Activated CD8-positive, alpha-beta memory T cell treated with anti-CD3 and anti-CD28 coated beads for 1 hour (primary cell): ENCODE measurements at places on chromosomes 16 and 17.

DNA sequence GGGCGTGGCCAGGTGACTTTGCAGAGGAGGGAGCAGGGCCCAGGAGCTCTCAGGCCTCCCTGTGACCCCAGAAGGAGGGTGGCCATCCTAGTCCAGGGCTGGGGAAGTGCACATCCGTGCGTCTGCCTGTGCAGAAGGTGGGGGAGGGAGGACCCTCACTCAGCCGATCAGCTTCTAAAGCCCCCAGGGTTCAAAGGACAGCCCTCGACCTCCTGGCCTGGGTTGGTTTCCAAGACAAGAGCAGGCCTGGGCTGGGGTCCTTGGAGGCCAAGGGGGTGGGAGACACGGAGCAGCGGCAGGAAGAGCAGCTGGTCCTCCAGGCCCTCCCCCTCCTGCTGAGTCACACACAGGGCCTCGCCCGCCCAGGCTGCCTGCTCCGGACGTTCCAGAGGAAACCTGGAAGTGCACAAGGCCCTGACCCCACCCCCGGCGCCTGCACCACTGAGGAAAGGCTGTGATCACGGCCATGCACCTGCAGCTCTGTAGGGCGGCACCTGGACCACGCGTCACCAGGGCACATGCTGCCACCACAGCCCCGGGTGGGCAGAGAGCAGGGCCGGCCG is 67.1 kb upstream of the ZNF469 start:
- DNase-seq = no peak

DNA sequence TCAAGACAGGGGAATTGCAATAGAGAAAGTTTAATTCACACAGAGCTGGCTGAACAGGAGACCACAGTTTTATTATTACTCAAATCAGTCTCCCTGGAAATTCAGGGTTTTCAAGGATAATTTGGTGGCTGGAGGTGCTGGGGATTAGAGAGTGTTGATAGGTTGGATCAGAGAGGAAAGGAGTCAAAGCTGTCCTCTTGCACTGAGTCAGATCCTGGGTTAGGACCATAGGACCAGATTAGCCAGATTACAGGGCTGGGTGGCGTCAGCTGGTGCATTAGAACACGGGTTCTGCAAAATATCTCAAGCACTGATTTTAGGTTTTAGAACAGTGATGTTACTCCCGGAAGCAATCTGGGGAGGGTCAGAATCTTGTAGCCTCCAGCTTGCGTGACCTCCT is 1.8 kb upstream of the NSMCE1 start:
- no peak for DNase-seq

- no peak for DNase-seq
Measured at GRCh38 chr17:34713687-34714086, 134.3 kb downstream of the TMEM132E start.

DNA sequence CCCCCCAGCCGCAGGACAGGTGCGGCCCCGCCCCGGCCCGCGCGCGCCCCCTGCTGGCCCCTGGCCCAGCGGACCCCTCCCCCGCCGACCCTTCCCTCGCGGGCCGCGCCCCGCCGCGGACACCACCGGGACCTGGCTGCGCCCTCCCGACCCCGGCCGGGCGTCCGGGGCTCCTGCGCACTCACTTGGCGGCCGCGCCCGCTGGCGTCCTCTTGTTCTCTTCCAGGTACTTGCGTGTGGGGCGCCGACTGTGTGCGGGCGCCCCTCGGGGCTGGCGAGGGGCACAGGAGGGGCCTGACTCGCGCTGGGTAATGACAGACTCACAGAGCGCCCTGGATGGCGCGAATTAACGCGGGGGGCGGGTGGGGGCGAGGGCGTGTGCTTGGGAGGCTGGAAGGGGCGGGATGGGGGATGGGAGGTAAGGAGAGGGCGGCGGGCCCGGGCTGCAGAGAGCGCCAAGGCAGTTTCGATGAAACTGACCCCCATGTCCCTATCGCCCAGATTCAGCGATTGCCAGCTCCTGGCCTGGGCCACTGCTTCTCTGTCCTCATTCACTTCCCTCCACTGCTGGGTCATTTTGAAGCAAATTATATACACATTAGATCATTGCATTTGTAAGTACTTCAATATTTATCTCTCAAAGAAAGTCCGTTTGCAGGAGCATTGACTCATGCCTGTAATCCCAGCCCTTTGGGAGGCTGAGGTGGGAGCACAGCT is 445 bp upstream of the DBNDD1 start:
- peak; percentile 40 for DNase-seq

DNA sequence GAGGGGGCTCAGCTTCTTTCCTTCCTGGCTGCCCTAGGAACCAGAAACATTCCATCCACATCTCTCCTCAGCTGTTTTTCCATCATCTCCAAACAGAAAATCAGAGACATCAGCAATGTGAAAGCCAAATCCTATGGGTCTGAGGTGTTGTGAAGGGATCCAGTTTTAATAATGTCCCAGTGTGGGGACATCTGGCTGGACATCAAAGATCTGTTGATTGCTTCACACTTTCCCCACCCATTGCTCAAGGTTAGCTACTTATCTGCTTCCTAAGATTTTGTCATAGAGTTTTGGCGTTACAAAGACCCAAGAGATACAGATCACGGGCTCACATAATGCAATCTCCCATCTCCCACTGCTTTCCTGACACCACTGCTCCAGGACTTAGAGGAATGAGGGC is 47.8 kb upstream of the AXIN2 start:
- no peak for DNase-seq

GRCh38 chr17:38349097-38349730 is 2.4 kb upstream of the SOCS7 start:
- DNase-seq = peak; percentile 60
